Activated CD4-positive, CD25-positive, alpha-beta regulatory T cell (primary cell): ENCODE measurements at places on chromosomes 16 and 17.

- DNase-seq, result no peak
These were observed 82.4 kb downstream of the PLCG2 start for GRCh38 chr16:81861503-81861902.

DNA sequence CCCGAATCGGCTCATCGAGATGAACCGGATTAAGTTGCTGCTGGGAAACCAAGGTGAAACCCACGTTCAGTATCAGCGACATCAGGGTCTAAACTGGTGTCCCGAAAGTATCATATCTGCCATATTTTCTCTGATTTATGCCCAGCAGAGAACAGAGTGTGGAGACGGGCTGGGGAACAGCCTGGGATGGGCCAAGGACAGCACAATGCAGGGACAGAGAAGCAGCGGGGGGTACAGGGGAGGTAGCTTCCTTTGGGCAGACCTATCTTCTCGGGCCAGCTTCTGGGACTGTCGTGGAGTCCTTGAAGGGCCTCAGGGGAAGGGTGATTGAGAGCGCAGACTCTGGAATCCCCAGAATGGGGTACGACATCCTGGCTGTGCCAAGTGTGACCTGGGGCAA, 17.5 kb upstream of the MLKL start:
- DNase-seq, result no peak

- DNase-seq, result no peak
These were observed 116.5 kb downstream of the NLK start for GRCh38 chr17:28159004-28159403.

DNA sequence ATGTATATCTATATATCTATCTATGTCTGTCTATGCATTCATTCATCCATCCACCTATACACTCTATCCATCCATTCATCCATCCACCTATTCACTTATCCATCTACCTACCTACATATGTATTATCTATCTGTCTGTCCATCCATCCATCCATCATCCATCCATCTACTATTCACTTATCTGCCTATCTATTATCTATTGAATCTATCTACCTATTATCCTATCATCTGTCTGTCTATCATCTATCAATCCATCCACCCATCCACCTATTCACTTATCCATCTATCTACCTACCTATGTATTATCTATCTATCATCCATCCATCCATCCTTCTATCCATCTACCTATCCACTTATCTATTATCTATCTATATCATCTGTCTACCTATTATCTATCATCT, 302.3 kb downstream of the SHISA9 start:
- no peak for DNase-seq

GRCh38 chr17:82063424-82064415, 1.9 kb downstream of the DUS1L start:
- DNase-seq, result no peak

- no peak for DNase-seq
These were observed 4.9 kb downstream of the TMEM92 start for GRCh38 chr17:50279181-50279526.
